ENCODE measurements at places on chromosomes 6 and 20.

DNA sequence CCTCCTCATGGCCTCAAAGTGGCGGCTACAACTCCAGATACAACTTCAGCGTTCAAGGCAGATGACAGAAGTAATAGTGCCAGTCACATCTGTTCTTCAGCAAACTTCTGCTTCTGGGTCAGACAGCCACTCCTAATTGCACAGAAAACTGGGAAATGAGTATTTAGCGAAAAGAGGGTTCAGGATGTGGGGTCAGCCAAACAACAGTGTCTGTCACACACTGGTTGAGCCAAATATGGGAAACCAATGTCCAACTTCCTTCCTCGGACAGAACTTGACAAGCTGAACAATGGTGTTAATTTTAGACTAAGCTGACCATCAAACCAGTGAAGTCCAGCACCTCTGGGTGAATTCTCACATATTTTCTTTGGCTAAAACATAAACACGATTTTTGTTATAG lies 22.1 kb downstream of the NUDT3 start:
- no peak for DNase-seq

GRCh38 chr20:37522260-37523011 lies 1.4 kb downstream of the NNAT start:
- no peak for DNase-seq

GRCh38 chr6:157440171-157440570 lies 59.2 kb downstream of the ZDHHC14 start:
- DNase-seq: no peak

DNA sequence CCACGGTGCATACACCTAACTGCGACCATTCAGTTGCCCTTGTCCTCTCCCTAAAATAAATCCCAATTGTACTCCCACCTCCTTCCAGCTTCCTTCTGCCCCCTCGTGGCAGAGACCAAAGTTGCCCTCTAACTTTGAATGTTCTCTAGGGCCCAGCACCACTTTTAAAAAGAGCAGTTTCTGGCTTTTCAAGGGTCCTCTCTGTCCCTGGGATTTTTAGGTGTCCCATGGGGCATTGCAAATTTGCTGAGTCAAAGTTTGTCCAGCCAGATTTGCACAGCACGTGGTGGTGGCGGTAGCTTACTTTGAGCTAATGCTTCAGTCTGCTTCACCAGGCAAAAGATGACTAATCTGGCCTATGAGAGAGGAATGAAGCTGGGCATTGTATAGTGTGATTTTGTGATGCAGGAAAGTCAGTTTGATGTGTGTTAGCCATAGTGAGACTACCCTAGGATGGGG lies 100.2 kb downstream of the PERP start:
- DNase-seq: peak; percentile 52

DNA sequence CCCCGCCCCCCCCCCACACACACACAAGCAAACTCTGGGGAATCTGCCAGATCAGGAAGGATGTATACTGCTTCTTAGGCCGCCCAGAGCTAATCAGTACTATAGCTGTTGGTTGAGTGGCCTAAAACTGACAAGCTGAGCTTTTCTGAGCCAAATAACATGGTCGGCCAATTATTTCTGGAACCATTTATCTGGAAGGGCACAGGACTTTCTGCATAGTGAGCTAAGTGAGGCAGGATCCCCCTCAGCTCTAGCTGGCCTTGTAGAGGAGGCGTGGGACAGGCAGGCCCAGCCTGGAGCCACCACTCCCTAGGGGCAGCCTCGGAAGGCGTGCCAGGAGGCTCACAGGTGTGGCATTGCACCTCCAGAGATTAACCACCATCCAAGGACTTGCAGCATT lies 200.1 kb downstream of the TMEM242 start:
- DNase-seq: no peak

DNA sequence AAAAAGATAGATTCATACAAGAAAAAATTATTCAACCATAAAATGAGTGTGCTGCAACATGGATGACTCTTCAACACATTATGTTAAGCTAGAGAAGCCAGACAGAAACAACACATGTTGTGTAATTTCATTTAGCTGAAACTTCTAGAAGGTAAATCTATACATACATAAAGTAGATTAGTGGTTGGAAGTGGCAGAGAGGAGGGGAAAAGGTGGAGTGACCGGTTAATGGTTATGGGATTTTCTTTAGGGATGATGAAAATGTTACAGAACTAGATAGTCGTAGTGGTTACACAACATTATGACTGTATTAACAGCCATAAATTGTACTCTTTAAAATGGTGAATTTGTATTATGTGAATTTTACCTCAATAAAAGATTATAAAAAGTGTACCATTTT lies 304.1 kb upstream of the SLC35B3 start:
- DNase-seq: no peak

- no peak for DNase-seq
Observed at GRCh38 chr6:100177956-100178355, 183.9 kb upstream of the MCHR2 start.

- DNase-seq: peak; percentile 83
Observed at GRCh38 chr20:38873050-38873581, 53.1 kb upstream of the FAM83D start.

GRCh38 chr6:118683881-118684872 lies 32.8 kb upstream of the CEP85L start:
- DNase-seq: no peak

DNA sequence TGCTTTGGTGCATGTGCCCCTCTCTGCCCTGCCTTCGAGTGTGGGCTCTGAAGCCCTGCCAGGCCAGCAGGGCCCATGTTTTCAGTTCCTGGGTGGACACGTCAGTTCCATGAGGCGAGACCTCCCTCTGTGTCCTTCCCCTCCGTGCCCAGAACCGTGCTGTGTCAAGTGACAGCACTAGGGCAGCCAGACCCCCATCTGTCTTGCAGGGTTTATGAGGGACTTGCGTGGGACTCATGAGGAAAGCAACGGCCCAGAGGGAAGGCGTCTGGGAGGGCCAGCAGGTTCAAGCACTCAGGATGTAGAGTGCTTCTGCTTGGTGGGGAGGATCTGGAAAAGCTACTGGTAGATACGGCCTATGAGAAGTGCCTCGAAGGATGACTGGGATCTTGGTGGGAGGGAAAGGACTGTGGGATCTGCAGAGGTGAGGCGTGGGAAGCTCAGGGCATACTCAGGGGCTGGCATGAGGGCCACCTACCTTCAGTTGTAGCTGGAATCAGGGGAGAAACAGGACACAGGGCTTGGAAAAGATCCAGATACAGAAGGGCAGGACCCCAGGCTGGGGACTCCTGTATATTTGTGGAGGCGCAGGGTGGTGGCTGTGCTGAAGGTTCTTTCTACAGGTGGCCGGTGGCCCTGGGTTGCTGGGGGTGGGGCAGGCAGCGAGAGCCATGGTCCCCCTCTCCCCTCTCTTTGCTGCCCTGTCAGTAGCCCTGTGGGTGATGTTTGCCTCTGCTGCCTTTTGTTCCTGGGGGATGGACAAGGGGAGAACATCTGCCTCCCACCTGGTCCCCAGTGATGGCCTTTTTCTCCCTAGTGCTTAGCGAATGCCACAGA lies 5.5 kb downstream of the NPEPL1 start:
- no peak for DNase-seq

- no peak for DNase-seq
Observed at GRCh38 chr6:90179190-90180169, 117.2 kb downstream of the BACH2 start.

DNA sequence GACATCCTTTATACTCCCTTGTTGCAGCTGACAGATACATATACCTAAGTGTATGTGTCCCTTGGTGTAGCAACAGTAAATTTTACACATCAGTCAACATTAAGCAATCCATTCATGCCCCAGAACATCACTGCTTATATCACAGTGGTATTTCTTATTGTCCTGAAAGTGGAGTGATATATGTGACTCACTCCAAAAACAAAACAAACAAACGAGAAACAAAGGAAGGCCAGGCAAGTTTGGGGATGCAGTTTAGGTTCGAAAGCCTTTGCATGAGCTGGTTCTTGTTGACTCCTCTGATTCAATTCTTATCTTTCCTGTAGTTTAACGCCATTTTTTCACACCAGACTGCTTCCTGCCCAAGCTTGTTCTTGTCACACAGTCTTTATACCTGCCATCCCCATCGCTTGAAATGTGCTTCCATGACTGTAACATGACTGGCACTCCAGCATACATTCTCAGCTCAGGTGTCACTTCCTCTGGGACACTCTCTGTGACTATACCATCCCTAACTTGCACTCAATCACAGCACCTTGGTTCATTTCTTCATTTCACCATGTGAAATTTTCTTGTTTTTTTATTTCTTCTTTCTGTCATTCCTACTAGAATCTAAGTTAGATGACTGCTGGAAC lies 125.0 kb upstream of the TSHZ2 start:
- DNase-seq: no peak

DNA sequence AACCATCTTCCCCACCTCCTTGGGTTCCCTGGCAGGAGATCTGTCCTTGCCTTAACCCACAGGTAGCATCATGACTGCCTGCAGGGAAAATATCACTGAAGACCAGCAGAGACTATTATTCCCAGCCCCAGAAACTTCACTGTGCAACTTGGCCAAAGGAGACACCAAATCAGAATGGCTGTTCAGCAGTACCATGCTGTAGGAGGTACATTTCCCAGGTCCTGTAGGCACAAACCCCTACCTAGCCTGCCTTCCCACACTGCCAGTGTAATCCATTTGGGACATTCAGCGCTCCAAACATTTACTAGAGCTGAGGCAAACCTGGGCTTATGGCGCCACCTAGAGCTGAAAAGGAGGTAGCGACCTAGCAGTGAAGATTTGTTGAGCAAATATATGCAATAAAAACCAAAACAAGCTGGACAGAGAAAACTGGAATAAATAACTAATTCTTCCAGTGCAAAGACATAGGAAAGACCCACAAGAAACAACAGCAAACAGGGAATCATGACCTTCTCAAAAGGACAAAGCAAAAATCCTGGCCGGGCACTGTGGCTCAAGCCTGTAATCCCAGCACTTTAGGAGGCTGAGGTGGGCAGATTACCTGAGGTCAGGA lies 60.3 kb downstream of the VTA1 start:
- peak; percentile 33 for DNase-seq

DNA sequence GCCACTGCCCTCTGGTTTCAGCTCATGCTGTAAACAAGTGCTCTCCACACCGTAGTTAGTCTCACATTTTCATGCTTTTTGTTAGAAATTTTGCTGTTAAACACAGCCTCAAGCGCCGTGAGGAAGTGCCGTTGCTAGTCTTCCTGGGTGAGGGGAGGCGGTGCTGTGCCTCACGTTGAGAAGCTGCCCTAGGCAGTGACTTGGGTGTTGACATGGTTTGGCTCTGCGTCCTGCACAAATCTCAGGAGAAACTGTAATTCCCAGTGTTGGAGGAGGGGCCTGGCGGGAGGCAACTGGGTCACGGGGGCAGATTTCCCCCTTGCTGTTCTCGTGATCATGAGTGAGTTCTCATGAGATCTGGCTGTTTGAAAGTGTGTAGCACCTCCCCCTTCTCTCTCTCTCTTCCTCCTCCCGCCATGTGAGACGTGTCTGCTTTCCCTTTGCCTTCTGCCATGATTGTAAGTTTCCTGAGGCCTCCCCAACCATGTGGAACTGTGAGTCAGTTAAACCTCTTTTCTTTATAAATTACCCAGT lies 95.8 kb downstream of the ERMARD start:
- DNase-seq: no peak

- no peak for DNase-seq
Observed at GRCh38 chr6:53312355-53312754, 36.4 kb downstream of the ELOVL5 start.

Data from activated CD4-positive, alpha-beta T cell treated with anti-CD3 and anti-CD28 coated beads, Interleukin-2, amount 50 U/mL, for 48 hours (primary cell).